ENCODE measurements at places on chromosomes 2 and 18. TPM values are rescaled to one million over a fixed set of nuclear protein-coding genes. Genes with fewer than 3 reads are reported as not detected.

DNA sequence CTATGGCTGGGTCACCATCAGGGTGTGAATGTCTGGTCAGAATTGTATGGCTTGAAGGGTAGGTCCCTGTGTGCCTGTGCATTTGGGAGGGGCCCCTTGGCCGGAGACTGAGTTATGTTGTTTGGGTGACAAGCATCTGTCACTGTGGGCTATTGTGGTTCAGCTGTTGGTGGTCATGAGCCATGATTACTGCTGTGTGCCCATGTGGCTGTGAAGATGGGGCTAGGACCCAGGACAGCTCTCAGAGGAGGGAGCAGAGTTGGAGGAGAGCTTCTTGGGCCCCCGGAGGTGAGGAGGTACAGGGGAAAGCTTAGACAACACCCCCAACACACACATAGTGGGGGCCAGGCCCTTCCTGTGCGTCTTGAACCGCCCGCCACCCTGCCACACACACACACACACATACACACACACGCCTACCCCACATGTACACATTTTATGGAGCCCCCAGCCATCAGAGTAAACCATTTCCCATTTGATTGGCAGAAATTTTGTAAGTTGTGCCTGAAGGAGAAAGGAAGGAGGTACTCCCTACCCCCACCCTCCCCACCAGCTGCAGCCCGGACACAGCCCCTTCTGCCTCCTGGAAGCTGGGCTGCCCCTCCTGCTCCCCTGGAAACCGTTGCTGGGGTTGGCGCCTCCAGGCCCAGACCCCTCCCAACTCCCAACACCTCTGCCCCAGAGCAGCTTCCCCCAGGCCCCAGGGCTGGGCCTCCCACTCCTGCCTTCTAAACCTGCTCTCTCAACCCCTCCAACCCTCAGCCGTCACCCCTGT lies 2.0 kb downstream of the GAREM2 start:
- no peak for DNase-seq

- no peak for DNase-seq
Measured at GRCh38 chr2:224711381-224711780, 4.8 kb downstream of the CCDC195 start.

- DNase-seq: no peak
Measured at GRCh38 chr2:33484042-33484621, 7.7 kb downstream of the RASGRP3 start.

- no peak for DNase-seq
Measured at GRCh38 chr2:192498747-192499146, 304.0 kb upstream of the TMEFF2 start.

DNA sequence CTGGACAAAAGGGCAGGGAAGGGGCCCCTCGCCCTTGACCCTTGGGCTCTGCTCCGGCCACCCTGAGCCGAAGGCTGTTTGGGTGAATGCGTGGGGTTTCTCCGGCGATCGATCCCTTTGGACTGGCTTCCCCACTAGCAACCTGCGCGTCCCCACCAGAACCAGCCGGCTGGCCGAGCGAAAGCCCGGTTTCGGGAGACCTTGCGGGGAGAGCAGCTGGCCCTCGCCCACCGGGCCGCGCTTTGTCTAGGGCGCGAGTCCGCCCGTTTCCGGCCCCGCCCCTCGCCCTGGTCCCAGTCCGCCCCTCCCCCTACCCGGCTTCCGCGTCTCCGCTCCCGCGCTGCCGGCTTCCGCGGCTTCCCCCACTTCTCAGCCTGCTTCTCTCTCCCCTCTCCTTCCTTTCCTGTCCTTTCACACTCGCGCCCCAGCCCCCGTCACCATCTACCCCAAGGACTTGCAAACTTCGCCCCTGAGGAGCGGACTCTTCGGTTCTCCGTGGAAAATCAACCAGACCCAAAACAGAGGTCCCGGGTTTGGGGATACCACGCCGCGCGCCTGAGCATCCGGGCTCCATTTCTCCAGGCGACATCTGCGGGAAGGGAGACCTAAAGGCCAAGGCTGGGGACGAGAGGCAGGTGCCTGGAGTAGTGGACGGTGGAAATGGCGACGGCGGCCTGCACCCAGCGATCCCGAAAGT lies 48.0 kb upstream of the ATP6V1B1 start:
- no peak for DNase-seq

GRCh38 chr2:145228506-145228905 lies 708.6 kb upstream of the ZEB2 start:
- DNase-seq: no peak

DNA sequence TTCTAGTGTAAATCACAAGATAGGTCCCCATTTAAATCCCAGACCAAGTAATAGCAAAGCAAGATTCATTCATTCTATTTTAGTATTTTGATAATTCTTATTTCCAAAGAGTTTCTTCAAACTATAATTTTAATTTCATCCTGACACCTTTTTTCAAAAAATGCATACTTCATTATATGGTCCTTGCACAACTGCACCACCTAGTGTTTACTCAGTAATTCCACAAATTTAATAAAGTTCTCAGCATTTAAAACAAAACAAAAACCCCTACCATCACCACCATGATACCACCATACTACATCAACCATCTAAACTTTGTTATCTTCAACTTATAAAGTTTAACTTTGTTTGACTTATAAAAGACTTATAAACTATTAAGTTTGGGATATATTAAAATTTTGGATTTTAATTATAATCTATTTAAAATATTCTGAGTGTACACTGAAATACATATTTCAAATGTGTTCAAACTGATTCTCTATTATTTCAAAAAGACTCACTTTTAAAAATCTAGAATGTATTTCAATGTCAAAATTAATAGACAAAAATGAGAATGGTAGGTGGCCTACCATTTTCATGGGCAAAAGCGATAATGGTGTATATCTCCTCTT lies 44.2 kb downstream of the WDPCP start:
- DNase-seq: peak; percentile 29

GRCh38 chr2:41475959-41476358 lies 571.9 kb upstream of the PKDCC start:
- no peak for DNase-seq

- no peak for DNase-seq
Measured at GRCh38 chr18:4125627-4126230, 329.4 kb downstream of the DLGAP1 start.

DNA sequence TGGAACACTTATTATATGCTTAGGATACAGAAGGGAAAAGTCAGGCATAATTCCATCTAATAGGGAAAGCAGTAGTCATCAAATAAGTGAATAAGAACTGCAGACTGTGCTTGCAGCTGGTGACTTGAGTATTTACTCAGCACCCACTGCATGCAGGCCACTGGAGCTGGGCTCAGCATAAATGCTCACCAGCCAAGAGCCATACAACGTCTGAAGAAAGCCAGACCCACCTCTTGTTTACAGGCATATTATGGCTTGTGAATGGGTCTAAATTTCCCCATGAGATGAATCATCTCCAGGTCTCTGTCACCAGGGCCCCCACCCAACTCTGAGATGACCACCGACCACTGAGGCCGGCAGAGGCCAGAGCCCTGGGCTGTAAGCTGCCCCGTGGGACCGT lies 123.8 kb upstream of the PKDCC start:
- DNase-seq: no peak

DNA sequence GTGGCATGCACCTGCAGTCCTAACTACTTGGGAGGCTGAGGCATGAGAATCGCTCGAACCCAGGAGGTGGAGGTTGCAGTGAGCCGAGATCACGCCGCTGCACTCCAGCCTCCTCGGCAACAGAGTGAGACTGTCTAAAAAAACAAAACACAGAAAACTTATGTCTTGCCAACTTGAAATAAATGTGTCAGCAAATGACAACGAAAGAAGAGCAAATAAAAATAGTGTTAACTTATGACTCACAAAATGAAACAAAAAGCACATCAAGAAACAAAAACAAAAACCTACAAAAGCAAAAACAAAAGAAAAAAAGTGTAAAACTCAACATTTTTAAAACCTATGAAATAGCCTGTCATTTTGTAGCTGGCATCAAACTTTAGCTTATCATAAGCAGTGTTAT lies 65.2 kb downstream of the KCNH7 start:
- no peak for DNase-seq

Gene CLEC4F
- total RNA-seq: not detected

Gene SEH1L
- 139 TPM for total RNA-seq

Gene MGAT4A
- 4.6 TPM for total RNA-seq

- no peak for DNase-seq
Measured at GRCh38 chr2:230944123-230944653, 19.1 kb upstream of the GPR55 start.

DNA sequence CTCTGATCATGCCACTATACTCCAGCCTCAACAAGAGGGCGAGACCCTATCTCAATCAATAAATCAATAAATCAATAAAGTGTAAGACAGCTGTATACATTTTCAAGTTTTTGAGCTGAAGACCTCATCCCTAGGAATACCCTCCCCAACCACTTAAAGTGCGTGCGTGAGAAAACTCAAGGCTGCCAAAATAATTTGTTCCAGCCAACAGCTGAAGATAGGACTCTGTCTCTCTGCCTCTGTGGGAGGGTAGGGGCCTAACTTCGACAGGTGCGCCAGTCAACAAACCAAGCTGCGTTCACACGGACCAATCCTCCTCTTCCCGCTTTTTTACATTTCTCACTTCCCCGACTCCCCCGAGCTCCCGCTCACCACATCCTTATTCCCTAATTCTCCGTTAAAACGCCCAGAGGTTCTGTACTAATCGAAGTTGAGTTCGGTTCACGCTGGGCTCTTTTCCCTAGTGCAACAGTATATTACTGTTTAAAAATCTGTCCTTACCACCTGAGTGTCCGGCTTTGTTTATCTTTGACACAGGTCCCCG lies 618 bp downstream of the POLR2D start:
- DNase-seq: peak; percentile 25

All from MCF 10A (cell line).